ENCODE measurements at places on chromosomes 11 and 22.

DNA sequence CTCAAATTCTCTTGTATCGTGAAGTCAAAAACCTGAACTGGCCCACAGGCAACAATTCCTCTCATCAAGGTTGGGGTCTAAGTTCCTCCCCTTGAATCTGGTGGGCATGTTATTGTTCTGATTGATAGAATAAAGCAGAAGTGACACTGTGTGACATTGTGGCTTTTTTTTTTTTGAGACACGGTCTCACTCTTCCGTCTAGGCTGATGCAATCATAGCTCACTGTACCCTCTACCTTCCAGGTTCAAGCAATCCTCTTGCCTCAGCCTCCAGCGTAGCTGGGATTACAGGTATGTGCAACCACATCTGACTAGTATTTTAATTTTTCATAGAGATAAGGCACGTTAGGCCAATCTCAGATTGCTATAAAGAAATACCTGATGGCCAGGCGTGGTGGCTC lies 8.9 kb upstream of the PELI3 start:
- DNase-seq = no peak

DNA sequence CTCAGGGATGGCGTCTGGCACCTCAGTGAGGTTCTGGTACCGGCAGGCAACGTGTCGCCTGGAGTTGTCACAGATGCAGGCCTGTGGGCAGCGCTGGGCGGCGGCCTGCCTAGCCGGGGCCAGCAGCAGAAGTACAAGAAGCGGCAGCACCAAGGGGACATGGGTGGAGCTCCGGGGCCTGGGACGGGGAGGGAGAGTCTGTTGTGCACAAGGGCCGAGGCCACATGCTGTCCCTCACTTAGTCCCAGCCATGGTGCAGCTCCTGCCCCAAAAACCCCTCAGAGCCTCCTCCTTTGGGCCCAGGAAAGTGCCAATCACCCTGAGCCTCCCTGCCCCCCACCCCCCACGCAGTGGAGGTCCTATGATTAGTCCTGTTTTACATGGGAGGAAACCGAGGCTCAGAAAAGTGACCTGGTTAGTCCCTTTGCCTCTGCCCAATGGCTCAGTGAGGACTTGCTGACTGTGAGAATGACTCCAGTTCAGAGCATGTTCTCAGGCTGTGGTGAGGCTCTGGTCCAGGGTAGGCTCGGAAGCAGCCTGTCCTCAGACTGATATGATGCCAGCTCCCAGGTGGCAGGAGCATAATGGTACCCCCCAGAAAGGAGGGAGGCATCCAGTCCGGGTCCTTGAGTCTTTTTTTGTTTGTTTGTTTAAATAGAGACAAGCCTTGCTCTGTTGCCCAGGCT lies 1.1 kb downstream of the CHADL start:
- no peak for DNase-seq

DNA sequence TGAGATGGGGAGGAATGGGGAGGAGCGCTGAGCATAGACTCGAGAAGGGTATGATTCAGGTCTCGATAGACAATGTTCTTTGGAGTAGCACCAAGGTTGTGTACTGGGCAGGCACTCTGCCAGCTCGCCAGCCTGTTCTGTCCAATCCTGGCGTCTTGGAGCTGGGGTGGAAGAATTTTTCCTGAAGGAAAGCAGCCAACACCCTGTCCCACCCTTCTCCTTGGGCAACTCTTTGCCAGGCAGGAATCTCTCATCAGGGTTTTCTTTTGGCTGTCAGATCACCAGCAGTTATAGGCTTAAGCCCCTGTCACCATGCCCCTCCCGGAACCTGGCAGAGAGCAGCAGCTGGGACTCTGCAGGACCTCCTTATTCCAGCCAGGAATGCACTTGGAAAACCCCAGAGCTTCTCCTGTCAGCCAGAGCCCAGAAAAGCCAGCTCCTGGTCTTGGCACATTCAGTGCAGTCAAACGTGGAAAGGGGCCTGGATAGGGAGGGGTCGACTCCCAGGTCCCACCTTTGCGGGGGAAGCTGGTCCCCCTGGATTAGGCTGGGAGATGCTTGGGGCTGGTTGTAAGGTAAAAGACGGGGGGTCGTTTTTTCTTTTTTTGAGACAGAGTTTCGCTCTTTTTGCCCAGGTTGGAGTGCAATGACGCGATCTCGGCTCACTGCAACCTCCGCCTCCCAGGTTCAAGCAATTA lies 14.4 kb upstream of the SPTBN2 start:
- no peak for DNase-seq

- no peak for DNase-seq
Measured at GRCh38 chr11:44559207-44559939, 6.1 kb upstream of the CD82 start.

DNA sequence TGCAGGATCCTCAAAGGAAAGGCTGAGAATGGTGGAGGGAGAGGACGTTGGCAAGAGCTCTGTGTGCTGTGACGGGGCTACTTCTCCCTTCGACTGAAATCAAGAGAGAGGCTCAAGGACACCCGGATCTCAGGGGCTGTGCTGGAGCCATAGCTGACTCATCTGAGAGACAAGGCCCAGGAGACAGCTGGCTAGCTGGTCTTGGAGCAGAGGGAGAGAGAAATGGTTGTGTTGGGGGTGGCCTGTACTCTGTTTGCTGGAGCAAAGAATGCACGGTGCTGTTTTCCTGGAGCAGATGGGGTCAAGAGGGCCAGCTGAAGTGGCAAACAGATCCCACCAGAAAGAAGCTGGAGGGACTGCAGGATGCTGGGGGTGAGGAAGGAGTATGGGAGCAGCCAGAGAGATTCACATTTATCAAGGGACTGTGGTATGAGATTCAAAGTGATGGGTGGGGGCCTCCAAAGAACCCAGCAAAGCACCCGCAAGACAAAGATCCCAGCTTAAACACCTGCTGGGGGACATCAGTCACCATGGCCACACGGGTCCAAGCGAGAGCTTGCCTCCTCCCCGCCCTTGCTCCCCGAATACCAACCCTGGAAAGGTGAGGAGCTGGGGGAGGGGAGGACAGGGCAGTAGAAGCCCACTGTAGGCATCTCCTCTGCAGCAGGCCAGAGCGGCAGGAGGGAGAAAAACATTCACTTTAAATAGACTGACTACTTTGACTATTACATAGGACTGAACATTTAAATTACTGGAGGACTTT lies 40.8 kb downstream of the MAP6 start:
- peak; percentile 27 for DNase-seq

DNA sequence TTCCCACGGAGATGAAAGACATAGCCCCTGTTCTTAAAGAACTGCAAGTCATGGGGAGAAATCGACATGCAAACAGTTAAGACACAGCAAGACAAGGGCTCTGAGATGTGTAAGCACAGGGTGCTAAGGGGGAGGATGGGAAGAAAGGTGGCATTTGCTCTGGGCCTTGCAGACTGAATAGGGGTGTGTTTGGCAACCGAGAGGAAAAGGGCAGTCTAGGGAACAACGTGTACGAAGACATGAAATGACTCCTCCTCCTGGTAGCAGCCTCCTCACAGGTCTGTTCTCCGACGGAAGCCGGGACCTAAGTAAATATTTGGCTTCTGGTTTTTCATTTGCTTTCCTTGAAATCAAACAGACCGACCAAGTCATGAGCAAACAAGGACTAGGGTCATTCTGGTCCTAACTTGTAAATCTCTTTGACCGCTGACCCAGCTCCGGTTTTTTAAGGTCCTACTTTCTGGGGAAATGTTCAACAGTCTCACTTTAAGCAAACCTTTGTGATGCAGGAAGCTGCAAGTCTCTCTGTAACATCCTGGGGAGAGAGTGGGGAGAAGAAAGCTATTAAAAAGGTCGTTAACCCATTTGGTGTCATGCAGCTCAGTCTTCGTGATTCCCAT lies 19.7 kb downstream of the NNMT start:
- peak; percentile 41 for DNase-seq

- DNase-seq = no peak
Measured at GRCh38 chr11:33222052-33222750, 35.0 kb upstream of the HIPK3 start.

GRCh38 chr11:75840522-75840921 lies 25.5 kb downstream of the UVRAG start:
- no peak for DNase-seq

DNA sequence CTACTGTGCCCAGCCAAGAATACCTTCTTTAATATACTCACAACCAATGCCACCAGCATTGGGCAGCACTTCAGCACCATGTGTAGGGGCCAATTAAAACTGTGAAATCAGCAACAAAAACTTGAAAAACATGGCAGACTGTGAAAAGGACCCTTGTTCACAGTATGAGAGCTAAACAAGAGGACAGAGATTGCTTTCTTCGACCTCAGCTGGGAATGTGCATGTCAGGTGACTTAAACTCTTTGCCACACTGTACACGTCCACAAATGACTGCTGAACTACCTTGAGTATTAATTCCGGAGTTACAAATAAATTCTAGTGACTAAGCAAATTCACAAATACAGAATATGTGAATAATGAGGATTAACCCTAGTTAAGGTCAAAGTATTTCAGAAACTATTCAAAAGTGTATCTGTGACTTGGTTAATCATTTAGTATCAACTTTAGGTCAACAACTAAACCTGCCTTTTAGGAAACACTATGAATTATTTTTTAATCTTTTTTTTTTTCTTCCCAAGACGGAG lies 33.0 kb downstream of the DDX6 start:
- DNase-seq = no peak

- no peak for DNase-seq
Measured at GRCh38 chr11:88040148-88040496, 135.1 kb downstream of the RAB38 start.

DNA sequence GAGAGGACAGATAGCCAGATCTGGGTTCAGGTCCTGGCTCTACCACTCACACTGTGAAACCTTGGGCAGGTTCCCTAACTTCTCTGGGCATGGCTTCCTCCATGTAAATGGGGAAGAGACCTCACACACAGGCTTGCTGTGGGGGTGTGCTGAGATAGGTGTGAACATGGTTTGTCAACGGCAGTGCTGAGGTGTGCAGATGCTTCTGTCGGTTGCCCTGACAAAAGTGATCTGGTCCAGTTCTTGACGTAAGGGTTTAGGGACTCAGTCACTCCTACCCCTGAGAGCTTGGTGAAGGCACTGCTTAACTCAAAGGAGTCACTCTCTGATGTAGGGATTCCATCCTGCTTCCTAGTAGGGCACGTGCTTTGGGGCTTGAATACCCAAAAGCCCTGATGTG lies 2.0 kb downstream of the C1QTNF4 start:
- no peak for DNase-seq

- no peak for DNase-seq
Measured at GRCh38 chr11:69167130-69167915, 11.6 kb downstream of the SMIM38 start.

- DNase-seq = no peak
Measured at GRCh38 chr11:130209128-130209932, 49.7 kb downstream of the ST14 start.

GRCh38 chr11:44011797-44012196 lies 36.0 kb upstream of the ACCSL start:
- no peak for DNase-seq

GRCh38 chr11:123799438-123799837 lies 6.7 kb downstream of the OR6M1 start:
- no peak for DNase-seq

- no peak for DNase-seq
Measured at GRCh38 chr22:17964643-17965042, 59.7 kb downstream of the MICAL3 start.

- DNase-seq = no peak
Measured at GRCh38 chr11:77436506-77436905, 37.4 kb downstream of the PAK1 start.

GRCh38 chr11:118691926-118692830 lies 12.7 kb upstream of the TREH start:
- peak; percentile 29 for DNase-seq

GRCh38 chr11:3747704-3748103 lies 49.6 kb downstream of the NUP98 start:
- peak; percentile 46 for DNase-seq

- DNase-seq = no peak
Measured at GRCh38 chr11:36056160-36056751, 112.4 kb downstream of the LDLRAD3 start.

- no peak for DNase-seq
Measured at GRCh38 chr11:116700586-116701220, 72.1 kb downstream of the BUD13 start.

DNA sequence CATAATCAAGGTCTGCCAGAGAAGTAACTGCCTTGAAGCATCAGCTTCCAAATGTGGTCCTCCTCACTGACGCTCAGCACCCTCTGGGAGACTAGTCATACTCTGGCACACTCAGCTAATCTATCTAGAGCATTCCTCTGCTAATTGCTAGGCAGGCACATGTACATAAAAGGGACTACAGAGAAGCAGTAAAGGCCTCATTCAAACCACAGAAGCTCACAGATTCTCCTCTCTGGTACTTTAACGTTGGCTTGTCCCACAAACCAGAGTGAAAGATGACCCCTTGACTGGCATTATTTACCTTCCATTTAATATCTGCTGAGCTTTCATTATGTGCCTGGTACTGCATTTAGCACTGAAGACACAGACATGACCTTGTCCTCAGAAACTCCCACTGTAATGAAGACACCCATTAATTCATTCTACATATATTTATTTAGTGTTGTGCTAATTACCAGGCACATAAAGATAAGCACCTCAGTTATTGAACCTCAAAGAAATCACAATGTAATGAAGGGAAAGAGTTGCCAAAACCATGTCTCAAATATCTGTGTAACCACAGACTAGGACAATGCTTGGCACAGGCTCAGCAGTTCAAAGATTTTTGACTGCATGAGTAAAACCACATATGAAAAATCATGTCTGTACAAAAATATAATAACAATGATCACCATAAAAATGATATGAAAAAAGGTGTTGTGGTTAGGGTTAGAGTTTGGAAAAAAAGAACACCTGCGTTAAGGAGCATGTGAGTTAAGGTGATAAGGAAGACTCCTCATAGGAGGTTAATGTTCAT lies 550.4 kb downstream of the DLG2 start:
- peak; percentile 64 for DNase-seq

- no peak for DNase-seq
Measured at GRCh38 chr11:12210200-12210599, 99.8 kb downstream of the MICAL2 start.

DNA sequence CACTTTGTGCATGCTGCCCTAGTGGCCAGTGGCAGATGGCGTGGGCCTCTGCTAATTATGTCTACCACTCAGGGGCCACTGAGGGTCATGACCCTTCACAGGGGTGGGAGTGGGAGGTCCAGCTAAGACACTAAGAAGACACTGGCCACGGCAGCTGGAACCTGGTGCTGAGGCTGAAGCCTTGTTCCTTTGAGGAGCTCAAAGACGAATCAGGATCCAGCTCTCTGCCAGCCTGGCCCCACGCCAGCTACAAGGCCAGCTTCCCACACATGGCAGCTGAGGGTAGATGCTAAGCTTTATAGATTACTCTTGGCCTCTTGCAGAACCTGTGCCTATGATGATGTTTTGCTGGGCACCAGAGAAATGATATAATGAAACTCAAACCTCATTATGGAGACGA lies 226.3 kb downstream of the DSCAML1 start:
- no peak for DNase-seq

GRCh38 chr11:23684701-23685100 lies 812.2 kb upstream of the LUZP2 start:
- DNase-seq = no peak

- DNase-seq = no peak
Measured at GRCh38 chr11:15901054-15901453, 455.3 kb downstream of the SOX6 start.

GRCh38 chr22:39013942-39014722 lies at the start of gene APOBEC3C:
Gene APOBEC3C, plus strand, starts transcription at chr22:39014257. Its CDS starts 106 bp downstream, at chr22:39014363.
- peak; percentile 85 for DNase-seq
